ENCODE measurements at places on chromosomes 11 and 22. TPM values are rescaled to one million over a fixed set of nuclear protein-coding genes. Genes with fewer than 3 reads are reported as not detected.

The GDPD5 gene
- 24.0 TPM for polyA plus RNA-seq

The LARGE2 gene
- 264 TPM for polyA plus RNA-seq

The APOL3 gene
- polyA plus RNA-seq = 55.0 TPM

The PAX6 gene
- polyA plus RNA-seq = not detected

The CCDC188 gene
- polyA plus RNA-seq = not detected

The ROBO4 gene
- not detected for polyA plus RNA-seq

The FXYD2 gene
- 0.43 TPM for polyA plus RNA-seq

The SLC5A12 gene
- polyA plus RNA-seq = not detected

The GRAP2 gene
- polyA plus RNA-seq = 34.9 TPM

The UPK3A gene
- polyA plus RNA-seq = not detected

The MMP1 gene
- not detected for polyA plus RNA-seq

The NXPE2 gene
- not detected for polyA plus RNA-seq

The TBX10 gene
- not detected for polyA plus RNA-seq

The TMEM126A gene
- 15.6 TPM for polyA plus RNA-seq

The ANO1 gene
- polyA plus RNA-seq = not detected

The MS4A3 gene
- not detected for polyA plus RNA-seq

The RNF26 gene
- polyA plus RNA-seq = 11.6 TPM

The NUP50 gene
- 9.1 TPM for polyA plus RNA-seq

The SLC6A5 gene
- polyA plus RNA-seq = not detected

The OR5D14 gene
- not detected for polyA plus RNA-seq

The GGT1 gene
- polyA plus RNA-seq = 22.1 TPM

The RPUSD4 gene
- 31.4 TPM for polyA plus RNA-seq

The CAPN5 gene
- polyA plus RNA-seq = 0.78 TPM

The SLC37A2 gene
- polyA plus RNA-seq = 4.1 TPM

The ZP1 gene
- not detected for polyA plus RNA-seq

The CRYAB gene
- not detected for polyA plus RNA-seq

The CHADL gene
- not detected for polyA plus RNA-seq

The SYNGR1 gene
- polyA plus RNA-seq = 9.4 TPM

The ZW10 gene
- polyA plus RNA-seq = 4.2 TPM

The OR56A1 gene
- not detected for polyA plus RNA-seq

The GAL3ST3 gene
- not detected for polyA plus RNA-seq

The MOV10L1 gene
- not detected for polyA plus RNA-seq

The MYOD1 gene
- not detected for polyA plus RNA-seq

The ANGPTL5 gene
- not detected for polyA plus RNA-seq

The APOBEC3H gene
- 1.2 TPM for polyA plus RNA-seq

The OR1S1 gene
- not detected for polyA plus RNA-seq

The HMOX1 gene
- polyA plus RNA-seq = 4.7 TPM

The SCGB1C1 gene
- polyA plus RNA-seq = not detected

The PGGHG gene
- 152 TPM for polyA plus RNA-seq

The SLC22A12 gene
- polyA plus RNA-seq = not detected

The GSTT2 gene
- polyA plus RNA-seq = not detected

The H19 gene
- polyA plus RNA-seq = not detected

The MMP12 gene
- not detected for polyA plus RNA-seq

The GAS2 gene
- polyA plus RNA-seq = 2.1 TPM

The PDGFB gene
- 0.04 TPM for polyA plus RNA-seq

The SULT4A1 gene
- polyA plus RNA-seq = not detected

The CSF2RB gene
- polyA plus RNA-seq = 22.0 TPM

The GLYAT gene
- not detected for polyA plus RNA-seq

The P2RX6 gene
- polyA plus RNA-seq = 0.35 TPM

The ADORA2A gene
- 32.4 TPM for polyA plus RNA-seq

The IGSF9B gene
- 0.07 TPM for polyA plus RNA-seq

The CCDC73 gene
- polyA plus RNA-seq = not detected

The POU2AF2 gene
- not detected for polyA plus RNA-seq

The SLC22A8 gene
- not detected for polyA plus RNA-seq

The TEX54 gene
- polyA plus RNA-seq = not detected

The STK33 gene
- polyA plus RNA-seq = 8.0 TPM

The OR4D5 gene
- not detected for polyA plus RNA-seq

The CYB5R3 gene
- polyA plus RNA-seq = 40.3 TPM

All from B cell (primary cell).